Panc1 (cell line): ENCODE measurements at places on chromosomes 4 and X.

DNA sequence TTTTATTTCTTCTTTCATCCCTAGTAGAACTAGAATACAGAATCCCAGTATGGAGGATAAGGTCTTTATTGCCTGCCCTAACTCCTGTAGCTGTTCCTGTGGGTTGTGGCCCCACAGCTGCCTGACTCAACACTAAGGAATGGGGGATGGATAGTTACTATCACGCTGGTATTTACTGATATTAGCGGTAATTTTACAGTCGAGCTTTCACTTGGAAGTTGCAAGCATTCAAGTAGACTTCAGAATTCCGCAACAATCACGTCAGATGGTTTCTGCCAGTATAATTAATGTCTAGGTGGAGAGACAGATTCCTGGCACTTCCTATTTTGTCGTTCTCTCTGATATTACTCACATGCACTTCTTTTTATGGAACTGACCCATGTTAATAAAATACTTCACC is 489.8 kb downstream of the PABPC4L start:
- no peak for DNase-seq

DNA sequence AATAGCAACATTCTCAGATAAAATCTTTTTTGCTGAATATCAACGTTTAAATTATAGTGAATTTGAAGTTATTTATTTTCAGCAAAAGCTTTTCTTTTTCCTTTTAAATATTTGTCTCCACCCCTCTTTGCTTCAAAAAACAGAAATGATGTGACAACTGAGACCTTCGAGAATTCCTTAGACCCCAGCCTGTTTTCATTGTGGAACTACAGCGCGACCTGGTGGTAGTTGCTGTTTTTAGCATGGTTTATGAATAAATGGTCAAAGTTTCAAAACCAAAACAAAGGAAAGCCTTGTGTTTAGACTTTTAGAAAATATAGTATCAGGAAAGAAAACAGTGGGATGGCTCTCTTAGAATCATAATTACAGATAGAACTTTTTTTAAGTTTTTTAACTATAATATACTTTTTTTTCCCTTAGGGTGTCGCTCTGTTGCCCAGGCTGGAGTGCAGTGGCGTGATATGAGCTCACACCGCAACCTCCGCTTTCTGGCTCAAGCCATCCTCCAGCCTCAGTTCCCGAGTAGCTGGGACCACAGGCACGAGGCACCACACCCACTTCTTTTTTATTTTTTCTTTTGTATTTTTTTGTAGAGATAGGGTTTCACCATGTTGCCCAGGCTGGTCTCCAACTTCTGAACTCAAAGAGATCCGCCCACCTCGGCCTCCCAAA is 26.8 kb upstream of the TMEM184C start:
- DNase-seq = peak; percentile 38

DNA sequence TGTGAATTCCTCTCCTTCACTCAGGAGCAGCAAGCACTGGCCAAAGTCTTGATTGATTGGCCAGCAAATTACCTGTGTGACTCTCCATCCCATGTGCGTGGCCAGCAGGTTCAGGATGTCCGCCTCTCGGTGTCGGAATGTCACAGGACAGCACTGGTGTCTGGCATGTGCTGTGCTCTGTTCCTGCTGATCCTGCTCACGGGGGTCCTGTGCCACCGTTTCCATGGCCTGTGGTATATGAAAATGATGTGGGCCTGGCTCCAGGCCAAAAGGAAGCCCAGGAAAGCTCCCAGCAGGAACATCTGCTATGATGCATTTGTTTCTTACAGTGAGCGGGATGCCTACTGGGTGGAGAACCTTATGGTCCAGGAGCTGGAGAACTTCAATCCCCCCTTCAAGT is 20.4 kb downstream of the TLR2 start:
- no peak for DNase-seq

DNA sequence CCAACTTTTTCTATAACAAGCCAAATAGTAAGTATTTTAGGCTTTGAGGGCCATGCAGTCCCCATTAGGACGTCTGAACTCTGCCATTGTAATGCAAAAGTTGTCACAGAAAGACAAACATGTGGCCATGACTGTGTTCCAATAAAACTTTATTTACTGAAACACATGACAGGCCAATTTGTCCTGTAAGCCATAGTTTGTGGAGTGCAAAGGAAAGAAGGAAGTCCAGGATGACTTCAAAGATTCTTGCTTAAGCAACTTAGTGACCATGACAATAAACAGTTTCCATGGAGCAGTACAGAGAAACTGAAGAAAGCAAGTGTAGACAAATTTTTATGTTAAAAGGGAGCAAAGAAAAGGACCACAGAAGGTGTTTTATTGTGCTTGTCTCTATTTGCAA is 35.0 kb upstream of the MYOZ2 start:
- no peak for DNase-seq

DNA sequence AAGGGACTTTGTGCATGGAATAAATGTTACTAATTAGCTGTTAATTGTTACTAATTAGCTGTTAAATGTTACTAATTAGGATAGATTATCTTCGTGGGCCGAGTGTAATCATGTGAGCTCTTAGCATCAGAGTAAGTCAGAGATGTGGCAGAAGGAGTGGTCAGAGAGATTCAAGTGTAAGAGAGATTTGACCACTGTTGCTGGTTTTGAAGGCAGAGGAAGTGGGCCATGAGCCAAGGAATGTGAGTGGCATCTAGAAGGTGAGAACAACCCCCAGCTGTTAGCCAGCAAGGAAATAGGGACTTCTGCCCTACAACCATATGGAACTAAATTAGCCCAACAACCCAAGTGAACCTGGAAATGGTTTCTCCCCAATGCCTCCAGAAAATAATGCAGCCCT is 28.2 kb downstream of the ODAPH start:
- DNase-seq = no peak

GRCh38 chr4:103928370-103928769 is 208.6 kb upstream of the TACR3 start:
- no peak for DNase-seq

DNA sequence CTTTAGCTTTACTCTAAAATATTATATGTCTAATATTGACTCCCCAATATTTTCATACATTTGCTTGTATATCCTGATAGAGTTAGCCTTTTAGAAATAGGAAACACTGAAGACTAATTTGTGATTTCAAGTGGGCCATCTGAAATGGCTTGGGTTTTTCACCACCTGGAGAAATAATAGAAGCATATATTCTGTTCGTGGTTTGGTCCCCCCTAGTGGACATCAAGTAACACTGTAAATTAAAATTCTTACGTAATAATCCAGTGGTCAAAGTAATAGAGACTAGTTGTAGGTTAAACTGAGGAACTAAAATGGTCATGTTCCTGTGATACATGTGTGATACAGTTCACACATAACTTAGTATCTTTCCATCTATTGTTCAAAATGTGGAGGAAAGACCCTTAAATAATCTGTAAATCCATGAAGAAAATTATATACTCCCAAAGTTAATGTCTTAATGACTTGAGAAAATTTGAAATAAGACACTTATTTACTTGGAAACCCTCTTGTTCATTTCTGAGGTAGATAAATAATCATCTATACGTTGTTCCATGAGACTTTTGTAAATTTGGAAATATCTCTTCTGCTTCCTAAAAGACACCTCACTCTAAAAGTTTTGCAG is 79.8 kb upstream of the SMARCAD1 start:
- DNase-seq = no peak

DNA sequence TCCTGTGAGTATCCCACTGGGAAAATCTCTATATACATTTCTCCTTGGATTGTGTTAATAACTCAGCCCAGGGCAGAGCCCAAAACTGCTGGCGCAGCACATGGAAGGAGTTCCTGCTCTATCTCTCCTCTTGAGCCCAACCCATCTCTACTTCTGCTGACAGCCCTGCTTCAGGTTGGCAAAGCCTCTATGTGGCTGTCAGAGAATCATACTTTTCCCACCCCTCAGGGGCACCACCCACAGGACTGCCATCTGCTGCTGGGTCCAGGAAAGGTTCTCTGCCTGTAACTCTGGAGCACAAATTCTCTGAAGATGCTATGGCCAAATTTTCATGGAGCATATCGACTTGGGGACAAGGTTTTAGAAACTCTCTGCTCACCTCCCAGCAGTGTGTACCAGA is 278.5 kb upstream of the EMCN start:
- DNase-seq = no peak

- DNase-seq = no peak
Measured at GRCh38 chr4:95059663-95060062, 301.9 kb downstream of the BMPR1B start.

GRCh38 chrX:46543441-46543840 is 1.8 kb downstream of the ZNF674 start:
- DNase-seq = no peak
